ENCODE measurements at places on chromosomes 5 and 9.

- DNase-seq: no peak
These were observed 145.0 kb downstream of the SLC24A2 start for GRCh38 chr9:19643875-19644274.

DNA sequence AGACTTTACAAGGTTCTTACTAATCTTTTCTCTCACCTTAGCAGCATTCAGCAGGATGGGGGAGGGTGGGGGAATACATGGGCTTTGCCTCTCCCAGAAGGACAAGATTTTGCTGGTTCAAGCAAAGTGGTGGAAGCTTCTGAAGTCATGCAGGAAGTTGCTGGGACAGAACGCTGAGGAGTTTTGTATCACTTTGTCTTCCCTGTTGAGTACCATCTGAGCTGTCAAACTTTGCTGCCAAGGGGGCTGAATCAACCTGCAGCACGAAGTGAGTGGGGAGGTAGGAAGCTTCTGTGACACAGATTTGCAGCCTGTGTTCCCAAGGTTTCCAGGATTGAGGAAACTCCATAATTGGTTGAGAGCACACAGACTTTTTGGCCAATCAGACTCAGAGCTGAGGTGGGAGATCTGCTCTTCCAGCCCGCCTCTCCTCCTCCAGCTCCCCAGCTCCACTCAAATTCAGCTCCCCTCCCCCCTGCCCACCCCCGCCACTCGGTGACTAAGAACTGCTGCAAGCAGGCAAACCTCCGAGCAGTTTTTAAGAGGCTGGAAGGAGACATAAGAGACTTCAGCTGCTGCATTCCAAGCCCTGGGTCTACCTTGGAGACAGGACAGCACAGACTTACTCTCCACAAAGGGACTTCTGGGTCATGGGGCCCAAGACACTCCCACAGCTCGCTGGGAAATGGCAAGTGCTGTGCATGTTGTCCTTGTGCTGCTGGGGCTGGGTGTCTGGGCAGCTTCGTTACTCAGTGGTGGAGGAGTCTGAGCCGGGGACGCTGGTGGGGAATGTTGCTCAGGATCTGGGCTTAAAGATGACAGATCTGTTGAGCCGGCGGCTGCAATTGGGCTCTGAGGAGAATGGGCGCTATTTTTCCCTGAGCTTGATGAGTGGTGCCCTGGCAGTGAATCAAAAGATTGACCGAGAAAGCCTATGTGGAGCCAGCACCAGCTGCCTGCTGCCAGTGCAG lies at the start of gene PCDHGC5:
Gene PCDHGC5 (plus strand): TSS at position 491 of the 971 bp plus-strand sequence. CDS start 160 bp downstream, at position 651.
- DNase-seq: no peak

- DNase-seq: peak; percentile 35
These were observed 1.9 kb downstream of the FLT4 start for GRCh38 chr5:180647465-180647864.

DNA sequence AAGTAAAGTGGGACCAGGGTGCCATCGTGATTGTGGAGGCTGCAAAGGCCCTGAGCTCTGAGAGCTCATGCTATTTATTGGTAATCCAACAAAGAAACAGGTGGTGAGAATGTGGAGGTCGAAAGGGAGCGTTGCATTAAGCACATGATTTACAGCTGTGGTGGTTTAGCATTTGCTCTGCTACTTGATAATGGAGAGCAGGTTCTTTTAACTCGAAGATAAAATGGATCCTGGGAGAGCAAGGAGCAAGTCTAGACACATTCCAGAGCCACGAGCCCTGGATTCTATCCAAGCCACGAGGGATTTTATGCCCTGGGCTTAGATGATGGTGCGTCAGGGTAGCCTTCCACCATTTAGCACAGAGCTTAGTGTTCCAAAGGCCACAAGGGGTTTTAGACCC lies 1710.1 kb upstream of the CDH9 start:
- no peak for DNase-seq

DNA sequence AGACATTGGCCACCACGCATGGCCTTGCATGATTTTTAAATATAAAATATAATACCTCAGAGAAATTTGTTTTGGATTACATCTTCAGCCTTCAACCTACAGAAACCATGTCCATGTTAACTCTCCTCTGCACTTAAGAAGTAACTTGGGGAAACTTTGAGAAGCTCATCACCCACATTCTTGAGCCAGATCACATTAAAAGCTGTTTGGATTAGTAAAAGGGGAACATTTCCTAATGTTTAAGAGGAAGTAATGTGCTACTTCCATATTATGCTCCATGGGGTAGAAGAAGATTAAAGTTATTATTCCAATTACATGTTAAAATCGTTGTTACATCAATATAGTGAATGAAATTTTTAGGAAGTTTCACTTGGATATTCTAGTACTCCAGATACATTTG lies 10.4 kb upstream of the CEP120 start:
- DNase-seq: no peak

DNA sequence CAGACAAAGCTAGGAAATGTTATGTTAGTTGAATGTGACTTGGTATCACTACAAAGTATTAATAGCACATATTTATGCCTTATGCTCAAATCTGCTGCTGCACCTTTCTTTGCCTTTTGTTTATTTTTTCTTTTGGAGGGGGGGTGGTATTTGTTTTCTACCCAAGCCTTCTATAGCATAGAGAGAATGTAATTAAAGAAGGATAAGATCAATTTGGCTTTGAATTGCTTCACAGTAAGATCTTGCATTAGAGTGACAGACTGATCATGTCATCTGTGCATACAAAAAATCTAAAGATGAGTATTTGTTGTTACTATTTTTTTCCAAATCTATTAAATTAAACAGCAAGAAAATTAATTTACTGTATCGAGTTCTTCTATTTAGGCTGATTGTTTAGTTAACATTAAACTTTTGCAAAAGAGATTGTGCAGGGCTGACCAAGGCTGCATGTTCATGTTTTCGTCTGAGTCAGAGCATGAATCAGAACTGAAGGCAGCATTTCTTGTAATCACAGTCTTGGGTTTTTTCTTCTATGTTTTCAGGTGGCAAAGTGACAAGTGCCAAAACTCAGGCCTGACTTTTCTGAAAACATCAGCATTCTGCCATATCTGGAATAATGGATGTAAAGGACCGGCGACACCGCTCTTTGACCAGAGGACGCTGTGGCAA lies 1007.1 kb upstream of the WWC1 start:
- no peak for DNase-seq

DNA sequence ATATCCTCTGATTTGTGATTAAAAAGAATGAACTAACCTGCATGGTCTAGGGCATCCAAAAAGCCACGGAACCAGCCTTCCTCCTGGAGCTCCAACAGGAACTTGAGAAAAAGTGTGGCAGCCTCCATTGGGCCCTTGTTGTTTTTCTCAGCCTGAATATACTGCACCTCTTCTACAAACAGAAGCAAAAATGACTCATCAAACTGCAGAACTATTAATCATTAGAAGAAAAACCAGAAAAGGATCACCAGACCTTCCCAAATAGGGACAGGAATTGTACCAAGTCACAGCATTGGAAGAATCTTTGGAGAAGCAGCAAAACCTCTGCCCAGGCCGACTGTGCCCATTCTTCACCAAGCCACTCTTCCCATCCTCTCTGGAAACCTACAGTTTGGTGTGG lies 25.2 kb downstream of the RIGI start:
- DNase-seq: no peak

DNA sequence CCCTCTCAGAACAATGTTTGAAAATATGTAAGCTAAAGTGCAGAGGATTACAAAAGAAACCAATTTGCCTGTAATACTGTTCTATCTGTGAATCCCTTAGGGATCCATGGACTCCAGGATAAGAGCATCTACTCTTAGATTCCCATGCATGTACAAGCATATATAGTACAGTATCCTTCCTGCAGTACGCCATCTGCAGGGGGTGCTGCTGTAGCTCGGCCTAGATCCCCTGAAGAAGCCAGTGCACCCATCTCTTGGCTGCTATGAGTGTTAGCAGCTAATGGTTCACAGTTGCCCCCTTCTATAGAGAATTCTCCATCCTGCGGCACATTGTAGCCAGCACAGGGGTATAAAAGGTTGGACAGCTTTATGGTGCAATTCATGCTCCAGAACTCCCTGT lies 61.8 kb upstream of the SLC30A5 start:
- no peak for DNase-seq

DNA sequence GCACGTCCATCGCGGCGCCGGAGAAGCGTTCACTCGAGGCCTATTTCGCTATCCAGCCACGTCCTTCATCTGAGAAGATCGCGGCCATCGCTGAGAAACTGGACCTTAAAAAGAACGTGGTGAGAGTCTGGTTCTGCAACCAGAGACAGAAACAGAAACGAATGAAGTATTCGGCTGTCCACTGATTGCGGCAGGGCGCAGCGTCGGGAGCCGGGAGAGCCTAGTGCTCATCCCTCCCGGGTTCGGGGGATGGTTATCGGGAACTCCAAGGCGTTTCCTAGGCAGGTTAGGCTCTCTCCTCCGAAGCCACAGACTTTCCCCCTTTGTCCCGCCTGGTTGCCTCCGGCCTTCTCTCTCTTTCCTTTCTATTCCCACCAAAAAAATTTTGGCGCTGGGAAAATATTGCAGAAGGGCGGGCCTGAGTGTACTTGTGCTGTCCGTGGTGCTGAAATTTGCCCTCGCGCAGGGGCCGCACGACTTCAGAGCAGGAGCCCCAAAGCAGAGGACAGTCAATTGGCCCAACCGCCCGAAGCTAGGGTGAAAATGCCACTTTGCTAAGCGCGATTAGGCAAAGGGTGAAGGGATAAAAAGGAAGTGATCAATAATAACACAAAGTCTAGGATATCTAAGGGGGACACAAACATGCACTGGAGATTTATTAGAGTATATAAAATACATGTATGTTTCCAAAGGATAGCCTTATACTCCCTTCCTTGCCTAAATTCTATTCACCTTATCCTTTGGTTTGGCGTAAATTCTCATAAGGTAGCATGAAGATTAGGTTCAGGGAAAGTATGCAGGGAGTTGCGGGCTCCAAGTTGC lies 1.8 kb downstream of the POU4F3 start:
- DNase-seq: peak; percentile 51

GRCh38 chr5:62134811-62135210 lies 171.2 kb upstream of the KIF2A start:
- DNase-seq: no peak

- DNase-seq: no peak
These were observed 83.0 kb downstream of the SEC61B start for GRCh38 chr9:99305124-99305523.

DNA sequence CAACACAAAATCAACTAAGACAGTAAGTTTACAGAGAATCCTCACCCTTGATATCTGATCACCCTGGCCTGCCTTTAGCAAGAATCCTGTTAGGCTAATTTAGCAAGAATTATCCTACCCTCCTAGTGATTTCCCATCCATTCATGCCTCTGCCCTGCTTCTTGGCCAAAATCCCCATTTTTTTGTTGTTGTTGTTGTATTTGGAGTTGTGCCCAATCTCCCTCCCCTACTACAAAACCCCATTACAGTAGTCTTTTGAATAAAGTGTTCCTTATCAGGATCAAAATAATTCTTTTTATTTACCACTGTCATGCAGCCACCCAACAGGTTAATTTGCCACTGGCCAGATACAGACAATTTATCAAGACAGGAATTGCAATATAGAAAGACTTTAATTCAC lies 58.5 kb upstream of the CLINT1 start:
- DNase-seq: no peak

GRCh38 chr5:77360381-77360780 lies 131.7 kb downstream of the WDR41 start:
- DNase-seq: no peak

DNA sequence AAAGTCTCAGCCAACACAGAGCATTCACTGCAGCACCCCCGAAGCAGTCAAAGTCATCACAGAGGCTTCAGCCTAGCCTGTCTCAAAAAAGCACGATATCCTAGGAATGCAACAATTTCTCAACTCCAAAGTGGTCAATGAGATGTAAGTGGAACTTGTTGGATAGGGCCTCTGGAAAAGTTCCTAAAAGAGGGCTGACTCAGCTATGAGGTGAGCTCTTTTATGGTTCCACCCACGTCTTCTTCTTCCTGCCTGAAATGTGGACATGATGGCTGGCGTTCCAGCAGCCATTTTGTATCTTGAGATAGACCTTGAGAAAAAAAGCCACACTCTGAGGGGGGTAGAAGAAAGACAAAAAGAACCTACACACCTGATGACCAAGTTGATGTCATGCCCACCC lies 32.5 kb upstream of the TRIO start:
- DNase-seq: no peak

DNA sequence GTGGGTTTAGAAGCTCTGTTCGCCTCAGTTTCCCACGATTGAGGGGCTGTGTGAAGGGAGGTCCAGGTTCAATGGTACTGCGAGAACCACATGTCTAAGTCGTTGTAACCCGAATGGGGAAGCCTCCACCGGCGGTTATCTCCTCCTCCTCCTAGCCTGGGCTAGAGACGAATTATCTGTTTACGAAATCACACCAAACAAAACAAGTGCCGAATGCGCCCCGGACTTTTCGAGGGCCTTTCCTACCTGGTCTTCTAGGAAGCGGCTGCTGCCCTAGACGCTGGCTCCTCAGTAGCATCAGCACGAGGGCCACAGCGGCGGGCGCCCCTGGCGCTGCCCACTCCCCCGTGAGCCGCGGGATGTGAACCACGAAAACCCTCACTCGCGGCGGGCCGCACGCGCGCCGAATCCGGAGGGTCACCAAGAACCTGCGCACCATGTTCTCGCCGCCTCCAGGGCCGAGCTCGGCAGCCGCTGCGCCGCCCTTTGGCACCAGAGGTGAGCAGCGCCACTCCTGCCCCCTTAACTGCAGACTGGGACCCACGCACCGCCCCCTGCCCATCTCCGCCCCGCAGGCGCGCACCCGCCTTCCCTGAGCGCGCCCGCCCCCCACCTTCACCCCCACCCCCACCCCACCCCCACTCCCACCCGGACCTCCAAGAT lies at the start of gene CDKN2A:
Gene CDKN2A (minus strand): TSS at position 500 of the 663 bp plus-strand sequence.
- DNase-seq: peak; percentile 65

DNA sequence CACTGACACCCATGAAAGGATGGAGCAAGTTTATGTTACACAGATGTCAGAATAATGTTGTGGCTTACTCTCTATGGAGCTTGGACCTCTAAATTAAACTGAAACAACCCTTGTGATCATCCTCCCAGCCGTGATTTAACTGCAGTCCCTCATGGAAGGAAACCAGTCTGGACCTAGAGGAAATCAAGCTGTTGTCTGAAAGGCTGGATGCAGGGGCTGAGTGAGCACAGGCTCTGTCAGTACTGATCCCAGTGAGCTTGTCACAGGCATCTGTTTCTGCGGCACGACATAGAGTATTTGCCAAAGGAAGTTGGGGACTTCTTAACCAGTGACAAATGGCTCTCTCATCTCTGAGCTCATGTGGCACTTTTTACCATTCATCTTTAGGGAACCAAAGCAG lies 282.9 kb upstream of the MAP3K1 start:
- DNase-seq: no peak

DNA sequence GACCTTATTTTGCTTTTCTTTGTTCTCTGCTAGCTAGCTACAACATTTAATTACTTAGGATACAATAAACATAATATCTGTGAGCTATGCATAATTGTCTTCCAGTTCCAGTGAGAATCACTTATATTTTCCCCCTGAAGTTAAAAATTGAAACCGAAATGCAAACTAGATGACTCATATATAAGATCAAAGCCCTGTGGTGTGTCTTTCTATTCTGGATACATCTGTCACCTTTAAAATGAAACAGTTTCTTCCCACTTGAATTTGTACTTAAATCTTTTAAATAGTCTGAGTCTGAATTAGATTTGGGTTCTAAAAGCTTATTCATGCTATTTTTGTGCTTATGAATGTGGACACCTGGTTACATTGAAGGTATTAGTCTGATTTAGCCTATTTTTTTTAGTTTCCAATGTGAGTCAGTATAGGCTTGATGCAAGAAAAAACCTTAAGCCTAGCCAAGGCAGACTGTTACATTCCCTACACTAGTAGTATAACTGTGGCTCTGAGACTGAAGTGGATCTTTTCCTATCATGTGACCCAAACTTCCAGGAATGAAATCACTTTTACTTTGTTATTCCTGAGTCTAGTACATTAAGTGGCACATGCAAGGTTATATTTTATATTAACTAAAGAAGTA lies 703.5 kb upstream of the RGMB start:
- DNase-seq: no peak

- no peak for DNase-seq
These were observed 12.5 kb downstream of the SEC16A start for GRCh38 chr9:136470356-136470755.
